Skin of body (tissue), 3 donors: ENCODE measurements at places on chromosomes 16 and 17. TPM values are rescaled to one million over a fixed set of nuclear protein-coding genes. Genes with fewer than 3 reads are reported as not detected.

Gene TPSG1
- not detected for total RNA-seq

Gene CES3
- not detected for total RNA-seq

DNA sequence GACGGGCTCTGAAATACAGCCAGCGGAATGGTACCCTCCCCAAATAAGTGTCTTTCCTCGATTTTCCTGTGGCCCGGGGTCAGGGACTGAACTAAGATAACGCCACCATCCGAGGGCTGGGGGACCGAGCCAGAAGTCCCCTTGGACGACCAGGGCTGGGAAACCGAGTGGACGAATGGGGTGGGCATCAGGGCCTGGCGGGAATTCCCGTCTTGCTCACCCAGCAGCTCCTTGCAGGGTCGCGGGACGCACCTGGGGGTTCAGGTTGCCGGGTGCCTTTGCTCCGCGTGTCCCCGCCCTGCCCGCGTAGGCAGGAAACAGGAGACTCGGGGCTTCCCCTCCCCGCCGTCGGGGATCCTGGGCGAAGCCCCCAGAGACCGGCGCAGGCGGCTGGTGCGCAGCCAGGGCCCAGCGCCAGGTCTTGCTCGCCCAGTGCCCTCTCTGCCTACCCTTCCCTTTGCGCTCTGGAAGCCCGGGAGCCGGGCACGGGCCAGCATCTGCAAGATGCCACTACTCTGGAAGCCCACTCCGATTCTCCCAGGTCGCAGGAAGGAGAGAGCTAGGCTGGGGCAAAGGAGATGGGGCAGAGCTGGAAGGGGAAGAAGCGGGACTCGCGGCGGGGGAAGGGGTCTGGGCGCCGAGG is 665 bp upstream of the GRIN2C start:
- no peak for DNase-seq

GRCh38 chr16:5328546-5328945 is 231.0 kb upstream of the EEF2KMT start:
- DNase-seq, result no peak

- no peak for DNase-seq
These were observed 25.6 kb upstream of the NDRG4 start for GRCh38 chr16:58474296-58474695.

DNA sequence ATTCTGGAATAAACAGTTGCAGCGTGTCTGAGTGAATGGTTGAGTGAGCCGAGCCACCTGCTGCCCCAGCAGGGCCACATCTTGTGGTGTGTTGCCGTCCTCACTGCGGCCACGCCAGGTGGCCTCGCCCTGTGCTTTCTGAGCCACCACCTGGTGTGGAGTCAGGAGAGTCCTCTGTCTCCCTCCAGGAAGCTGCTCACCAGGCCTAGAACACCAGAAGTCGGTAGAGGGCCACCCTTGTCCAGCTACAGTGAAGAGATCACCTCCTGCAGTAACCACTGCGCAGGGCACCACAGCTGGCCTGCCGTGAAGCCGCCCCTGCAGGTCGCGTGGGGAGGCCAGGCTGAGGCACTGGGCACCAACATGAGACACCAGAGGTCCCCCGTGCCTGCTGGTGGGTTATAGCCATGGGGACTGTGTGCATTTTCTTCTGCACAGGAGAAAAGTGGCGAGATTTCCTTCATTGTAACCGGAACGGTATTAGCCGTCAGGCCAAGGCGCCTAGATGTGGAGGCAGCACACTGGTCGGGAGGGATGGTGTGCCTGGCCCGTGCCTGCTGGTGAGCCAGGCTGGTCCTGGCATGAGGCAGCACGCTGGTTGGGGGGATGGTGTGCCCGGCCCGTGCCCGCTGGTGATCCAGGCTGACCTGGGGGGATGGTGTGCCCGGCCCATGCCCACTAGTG is 28.9 kb upstream of the FOXK2 start:
- DNase-seq, result no peak

- no peak for DNase-seq
These were observed 8.2 kb downstream of the PRPSAP1 start for GRCh38 chr17:76345377-76345974.

DNA sequence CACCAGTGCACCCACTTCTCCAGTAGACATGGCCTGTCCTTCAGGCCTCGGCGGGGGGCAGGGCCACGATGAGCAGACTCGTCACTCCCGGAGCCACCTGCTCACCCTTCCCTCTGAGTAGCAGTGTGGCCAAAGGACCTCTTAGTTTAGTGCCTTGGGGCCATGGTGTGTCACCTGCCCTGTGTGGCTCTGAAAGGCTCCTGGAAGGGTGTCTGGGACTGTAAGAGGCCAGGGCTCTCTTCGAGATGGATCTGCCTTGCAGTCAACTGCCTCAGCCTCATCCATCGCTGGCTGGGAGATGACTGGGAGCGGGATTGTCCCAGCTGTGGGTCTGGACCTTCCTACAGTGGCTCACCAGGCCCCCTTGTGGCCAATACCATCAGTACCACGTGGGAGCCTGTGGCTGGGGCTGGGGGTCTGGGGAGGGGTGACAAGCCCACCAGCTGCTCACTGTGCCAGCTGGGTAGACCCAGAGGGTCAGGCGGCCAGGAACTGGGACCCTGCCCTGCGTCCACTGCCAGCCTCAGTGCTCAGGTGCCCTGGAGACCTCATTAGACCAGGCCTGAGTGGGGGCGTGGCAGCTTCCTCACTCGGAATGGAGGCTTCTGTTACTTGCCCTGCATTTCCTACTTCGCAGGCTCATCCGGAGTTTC is 133.4 kb downstream of the OR1D5 start:
- no peak for DNase-seq

GRCh38 chr17:45149037-45149668 is 878 bp downstream of the HEXIM1 start:
- DNase-seq, result peak; percentile 77

- peak; percentile 5 for DNase-seq
These were observed 832 bp downstream of the CDK5R1 start for GRCh38 chr17:32487473-32488176.

DNA sequence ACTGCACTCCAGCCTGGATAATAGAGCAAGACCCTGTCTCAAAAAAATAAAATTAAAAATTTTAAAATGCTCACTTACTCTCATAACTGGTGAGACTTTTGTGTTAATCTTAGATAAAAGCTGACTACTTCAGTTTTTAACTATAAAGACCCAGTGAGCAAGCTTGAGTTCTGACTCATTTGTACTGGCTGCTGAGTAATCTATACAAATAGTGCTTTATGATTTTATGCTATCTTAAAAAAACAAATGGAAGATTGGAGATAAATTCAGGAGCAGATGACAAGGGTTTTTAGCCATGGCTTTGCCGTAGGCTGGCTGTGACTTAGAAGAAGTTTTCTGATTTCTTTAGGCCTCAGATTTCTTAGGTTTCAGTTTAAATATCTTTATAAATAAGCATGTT is 30.5 kb downstream of the SNTB2 start:
- DNase-seq, result no peak

- no peak for DNase-seq
These were observed 74.6 kb downstream of the SPAG9 start for GRCh38 chr17:51046046-51046445.

GRCh38 chr17:34228781-34229180 is 26.3 kb upstream of the CCL2 start:
- no peak for DNase-seq

DNA sequence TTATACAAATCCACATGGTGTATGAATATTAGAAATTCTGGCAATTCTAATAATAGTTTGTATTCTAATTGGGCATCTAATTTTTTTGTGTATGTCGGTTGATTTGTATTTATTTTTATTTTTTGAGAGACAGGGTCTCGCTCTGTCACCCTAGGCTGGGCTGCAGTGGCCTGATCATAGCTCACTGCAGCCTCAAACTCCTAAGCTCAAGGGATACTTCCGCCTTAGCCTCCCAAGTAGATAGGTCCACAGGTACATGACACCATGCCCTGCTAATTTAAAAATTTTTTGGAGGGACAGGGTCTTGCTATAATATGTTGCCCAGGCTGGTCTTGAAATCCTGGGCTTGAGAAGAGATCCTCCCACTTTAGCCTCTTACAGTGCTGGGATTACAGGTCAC is 104.6 kb downstream of the TRIM37 start:
- DNase-seq, result no peak

GRCh38 chr16:86669937-86670749 is 91.8 kb downstream of the FOXL1 start:
- no peak for DNase-seq

DNA sequence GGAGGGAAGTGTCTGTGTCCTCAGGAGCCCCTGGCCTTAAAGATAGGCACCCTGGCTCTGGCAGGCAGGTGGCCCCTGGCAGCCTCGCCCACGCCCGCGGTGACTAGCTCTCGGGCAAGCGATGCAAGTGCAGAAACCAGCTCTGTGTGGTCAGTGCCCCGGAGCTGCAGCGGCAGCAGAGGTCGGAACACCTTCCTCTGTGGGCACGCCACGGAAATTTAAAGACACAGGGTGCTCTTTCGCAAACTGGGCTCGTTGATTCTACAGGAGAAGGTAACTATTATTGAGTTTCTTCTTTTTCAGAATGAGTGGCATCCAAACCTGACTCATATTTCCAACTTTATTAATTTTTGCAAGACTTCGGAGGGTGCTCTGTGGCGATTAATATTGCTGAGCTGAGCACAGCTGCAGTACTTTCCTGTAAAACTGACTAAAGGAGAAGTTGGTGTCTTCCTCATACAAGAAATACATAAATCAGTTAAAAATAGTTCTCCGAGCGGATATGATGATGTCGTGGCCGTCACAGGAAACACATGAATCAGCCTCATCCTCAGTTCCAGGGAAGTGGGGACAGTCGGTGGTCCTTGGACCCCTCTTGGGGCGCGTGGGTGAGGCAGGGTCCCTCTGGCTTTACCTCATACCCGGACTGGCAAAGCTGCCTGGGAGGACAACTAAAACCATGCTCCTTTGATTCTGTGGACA is 120.2 kb downstream of the METRNL start:
- DNase-seq, result no peak

- DNase-seq, result no peak
These were observed 18.6 kb downstream of the PRCD start for GRCh38 chr17:76558198-76559095.
